ENCODE measurements at places on chromosomes 6 and 20. TPM values are rescaled to one million over a fixed set of nuclear protein-coding genes. Genes with fewer than 3 reads are reported as not detected.

Gene PSORS1C2
- total RNA-seq: not detected

GRCh38 chr6:96450082-96450769, 71.4 kb upstream of the UFL1 start:
- no peak for DNase-seq

- no peak for DNase-seq
Measured at GRCh38 chr6:31725502-31726350, 2.6 kb downstream of the MPIG6B start.

GRCh38 chr6:4491501-4492260, 284.5 kb upstream of the CDYL start:
- peak; percentile 61 for DNase-seq

- no peak for DNase-seq
Measured at GRCh38 chr6:140372064-140372463, 997.6 kb upstream of the CITED2 start.

Data from HT1080 (cell line).